Gastroesophageal sphincter (tissue), 4 donors: ENCODE measurements at places on chromosomes 7 and 10. TPM values are rescaled to one million over a fixed set of nuclear protein-coding genes. Genes with fewer than 3 reads are reported as not detected.

Gene TMEM130
- 0.15 TPM for total RNA-seq

Gene GALNT17
- 93.2 TPM for total RNA-seq

Gene MINDY4
- total RNA-seq: 12.3 TPM

Gene KIAA1549
- total RNA-seq: 0.93 TPM

Gene NUP42
- total RNA-seq: 32.6 TPM

Gene BBS9
- total RNA-seq: 11.2 TPM

Gene AMZ1
- total RNA-seq: 0.62 TPM

Gene ODAD2
- 0.93 TPM for total RNA-seq

Gene SLC18A2
- 0.82 TPM for total RNA-seq

Gene NPSR1
- not detected for total RNA-seq

Gene ARHGAP22
- total RNA-seq: 5.4 TPM

Gene HOXA9
- not detected for total RNA-seq

Gene MMD2
- 1.1 TPM for total RNA-seq

Gene CHST15
- 64.5 TPM for total RNA-seq

Gene OR6V1
- total RNA-seq: not detected

Gene ZNF727
- total RNA-seq: 4.4 TPM

Gene ITPRID1
- 0.49 TPM for total RNA-seq

Gene EVX1
- not detected for total RNA-seq

Gene CNTNAP2
- 3.0 TPM for total RNA-seq

Gene NEUROG3
- total RNA-seq: not detected

Gene GPR37
- 10.4 TPM for total RNA-seq

Gene FAM25A
- total RNA-seq: not detected

Gene KLF6
- 113 TPM for total RNA-seq

Gene PILRB
- 27.1 TPM for total RNA-seq

Gene LRRN3
- 0.40 TPM for total RNA-seq

Gene SLC29A3
- 4.0 TPM for total RNA-seq

Gene ZNF488
- total RNA-seq: 0.47 TPM
